ENCODE measurements at places on chromosomes 6 and 20.

DNA sequence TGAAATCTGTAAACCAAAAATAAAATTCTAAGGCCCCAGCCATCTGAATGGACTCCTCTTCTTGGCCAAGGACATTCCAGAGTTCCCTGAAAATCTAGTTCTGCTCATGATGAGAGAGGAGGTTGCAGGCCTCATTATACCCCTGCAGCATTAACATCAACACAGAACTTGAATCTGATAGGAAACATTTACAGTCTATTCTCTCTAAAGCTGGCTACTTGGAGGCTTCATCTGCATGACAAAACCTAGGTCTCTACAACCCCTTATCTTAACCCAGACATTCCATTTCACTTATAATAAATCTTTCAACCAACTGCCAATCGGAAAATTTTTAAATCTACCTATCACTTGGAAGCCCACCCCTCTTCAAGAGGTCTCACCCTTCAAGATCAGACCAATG, 15.7 kb downstream of the RTN4IP1 start:
- DNase-seq, result no peak

DNA sequence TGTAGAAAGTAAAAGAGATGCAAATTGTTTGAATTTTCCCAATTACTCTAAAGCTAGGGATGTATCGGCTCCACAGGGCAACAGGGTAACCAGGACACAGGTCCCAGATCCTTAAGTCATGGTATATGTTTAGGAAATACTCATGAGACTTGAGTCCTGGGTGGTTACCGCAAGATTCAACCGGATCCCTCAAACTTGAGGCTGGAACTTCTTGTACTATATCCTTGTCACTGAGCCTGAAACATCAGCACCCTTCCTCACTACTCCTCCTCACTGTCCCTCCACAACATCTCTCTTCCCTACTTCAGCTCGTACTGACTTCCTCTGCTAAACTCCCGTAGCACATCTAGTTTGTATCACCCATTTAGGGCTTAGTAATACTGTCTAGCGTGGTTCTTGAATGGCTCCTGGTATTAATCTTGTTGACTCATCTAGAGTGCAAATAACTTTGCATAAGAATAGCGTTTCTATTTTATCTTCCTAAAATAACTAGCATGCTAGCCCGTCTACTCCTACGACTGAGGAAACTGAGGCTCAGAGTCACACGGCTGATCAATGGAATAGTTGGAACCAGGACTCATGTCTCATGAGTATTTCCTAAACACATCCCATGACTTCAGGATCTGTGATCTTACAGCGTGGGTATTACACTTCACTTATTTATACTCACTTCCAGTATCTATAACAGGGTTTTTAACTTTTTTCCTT, 72.1 kb downstream of the FILIP1 start:
- no peak for DNase-seq

DNA sequence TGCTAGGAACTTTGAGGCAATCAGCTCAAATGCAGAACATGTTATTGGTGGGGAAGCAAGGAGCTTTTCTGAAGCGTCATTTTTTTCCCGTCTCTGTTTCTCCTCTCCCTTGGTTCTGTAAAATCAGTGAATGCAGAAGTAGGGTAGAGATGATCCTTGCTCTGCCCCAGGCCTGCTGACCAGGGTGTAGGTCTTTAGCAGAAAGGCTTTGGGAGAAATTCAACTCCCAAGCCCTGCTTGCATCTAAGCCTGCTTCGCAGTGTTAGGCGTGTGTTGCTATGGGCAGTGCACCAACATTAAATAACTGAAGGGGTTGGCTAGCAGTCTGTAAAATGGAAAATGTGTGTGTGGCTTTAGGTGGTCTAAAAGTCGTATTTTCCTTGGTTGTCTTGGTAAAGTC, 45.9 kb downstream of the SASH1 start:
- no peak for DNase-seq

GRCh38 chr20:64237316-64237715, 18.2 kb upstream of the PCMTD2 start:
- peak; percentile 82 for DNase-seq

GRCh38 chr6:149723771-149724417, 6.0 kb upstream of the LATS1 start:
- no peak for DNase-seq

DNA sequence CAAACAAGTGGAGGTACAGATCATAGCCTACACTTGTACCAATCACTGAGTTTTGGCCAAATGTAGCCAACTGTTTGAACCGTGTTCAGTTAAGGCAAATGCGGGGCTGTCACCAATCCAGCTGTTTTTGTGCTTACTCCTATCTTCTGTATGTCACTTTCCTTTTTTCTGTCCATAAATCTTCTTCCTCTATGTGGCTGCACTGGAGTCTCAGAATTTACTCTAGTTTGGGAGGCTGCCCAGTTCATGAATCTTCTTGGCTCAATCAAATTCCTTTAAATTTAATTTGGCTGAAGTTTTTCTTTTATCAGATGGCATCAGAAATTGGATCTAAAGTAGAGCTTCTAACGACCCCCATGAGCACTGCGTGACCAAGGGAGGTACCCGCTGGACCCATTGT, 11.7 kb upstream of the STX7 start:
- no peak for DNase-seq

DNA sequence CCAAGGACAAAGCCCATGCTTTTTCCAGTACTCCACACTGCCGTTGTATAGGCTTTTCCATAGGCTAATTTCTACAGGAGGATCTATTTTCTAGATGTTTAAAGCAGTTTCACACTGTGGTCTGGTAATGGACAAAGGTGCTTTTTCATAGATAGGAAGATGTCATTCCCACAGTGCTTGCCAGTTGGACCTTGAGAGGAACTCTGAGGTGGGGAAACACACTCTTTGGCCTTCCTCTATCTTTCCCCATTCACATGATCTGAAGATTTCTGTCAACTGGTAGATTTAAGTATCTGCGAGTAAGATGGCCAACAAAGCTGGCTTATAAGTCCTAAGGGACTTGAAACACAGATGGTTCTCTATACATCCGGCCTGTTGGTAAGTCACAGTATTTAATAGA, 477.3 kb downstream of the UTRN start:
- no peak for DNase-seq

DNA sequence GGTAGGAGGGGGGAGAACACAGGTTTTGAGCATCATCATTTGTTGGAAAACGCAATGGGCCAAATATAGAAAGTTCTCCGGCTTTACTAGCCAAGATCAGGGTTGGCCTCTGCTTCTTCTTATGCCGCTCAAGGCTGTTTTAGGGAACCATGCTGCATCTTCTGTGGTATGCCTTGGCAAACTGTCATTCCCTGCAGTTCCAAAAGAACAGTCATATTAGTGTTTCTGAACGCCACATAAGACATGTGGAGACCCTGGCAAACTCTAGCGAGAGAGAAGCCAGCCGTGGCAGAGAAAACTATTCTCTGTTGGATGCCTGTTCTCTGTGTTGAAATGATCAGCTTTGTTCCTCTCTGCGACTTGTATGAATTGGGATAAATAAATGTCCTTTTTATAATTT, 10.8 kb downstream of the ACTR5 start:
- DNase-seq, result no peak

- DNase-seq, result no peak
These were observed 32.5 kb downstream of the CTNNBL1 start for GRCh38 chr20:37726321-37726720.

- no peak for DNase-seq
These were observed 13.2 kb upstream of the TFB1M start for GRCh38 chr6:155327326-155328073.

GRCh38 chr6:138105446-138105845, 1.8 kb downstream of the PERP start:
- DNase-seq, result no peak

- DNase-seq, result no peak
These were observed 46.0 kb downstream of the PHIP start for GRCh38 chr6:79031821-79032590.

DNA sequence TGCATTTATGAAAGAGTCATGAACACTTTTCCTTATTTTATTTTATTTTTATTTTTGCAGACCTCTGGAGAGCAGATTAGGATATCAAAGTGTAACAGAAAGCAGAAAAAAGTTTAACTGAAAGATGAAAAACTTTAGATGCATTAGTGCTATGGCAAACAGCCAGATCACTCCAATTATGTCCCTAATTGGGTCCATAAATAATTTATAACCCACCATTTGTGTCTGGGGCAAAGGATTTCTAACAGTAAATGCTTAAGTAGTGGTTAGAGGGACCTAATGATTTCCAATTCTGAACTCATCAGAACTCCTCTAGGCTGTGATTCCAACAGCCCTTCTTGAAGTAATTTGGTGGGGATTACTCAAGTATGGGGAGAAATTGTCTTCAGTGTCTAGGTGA, 93.7 kb upstream of the PROKR2 start:
- DNase-seq, result no peak

DNA sequence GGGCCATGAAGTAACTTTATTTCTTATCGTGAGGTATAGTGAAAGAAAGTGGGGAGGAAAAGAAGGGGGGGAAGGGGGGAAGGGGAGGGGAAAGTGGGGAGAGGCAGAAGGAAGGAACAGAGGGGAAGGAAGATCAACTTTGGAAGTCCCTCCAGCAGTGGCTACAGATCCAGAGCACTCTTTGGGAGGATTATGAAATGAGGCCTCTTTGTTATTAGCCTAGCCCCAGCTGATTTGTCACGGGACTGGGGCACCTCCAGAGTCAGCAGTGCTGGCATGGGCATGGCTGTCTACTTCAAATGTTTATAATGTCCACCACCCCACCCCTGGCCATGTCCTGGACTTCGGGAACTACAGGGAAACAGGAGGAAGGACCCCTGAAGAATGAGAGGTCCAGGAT, 7.6 kb downstream of the MOCS1 start:
- no peak for DNase-seq

GRCh38 chr6:25026723-25027122, 91.0 kb upstream of the RIPOR2 start:
- DNase-seq, result no peak

DNA sequence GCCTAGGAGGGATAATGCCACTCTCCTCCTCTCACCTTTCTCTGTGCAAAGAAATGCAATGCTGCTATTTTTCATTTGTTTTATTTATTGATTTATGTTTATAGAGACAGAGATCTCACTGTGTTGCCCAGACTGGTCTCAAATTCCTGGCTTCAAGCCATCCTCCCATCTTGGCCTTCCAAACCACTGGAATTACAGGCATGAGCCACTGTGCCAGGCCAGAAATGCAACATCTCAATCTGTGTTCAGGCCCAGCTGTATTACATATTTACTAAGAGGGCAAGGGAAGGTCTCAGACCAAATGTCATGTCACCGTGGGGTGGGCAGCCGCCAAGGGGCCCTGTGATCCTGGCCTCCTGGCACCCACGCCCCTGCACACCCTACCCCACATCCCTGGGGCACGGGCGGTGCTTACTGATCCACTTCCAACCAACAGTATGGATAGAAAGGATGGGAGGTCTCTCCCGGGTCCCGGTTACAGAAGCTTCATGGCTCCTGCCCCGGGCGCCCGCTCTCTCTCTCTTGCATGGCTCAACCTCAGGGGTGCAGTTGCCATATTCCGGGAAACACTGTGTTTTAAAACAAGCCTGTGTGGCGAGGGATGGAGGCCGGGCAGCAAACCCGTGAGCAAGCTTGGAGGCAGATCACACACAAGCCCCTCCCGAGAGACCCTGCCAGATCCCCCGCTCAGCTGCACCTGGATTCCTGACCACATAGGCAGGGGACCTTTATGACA, 111.8 kb downstream of the AGPAT4 start:
- no peak for DNase-seq

- no peak for DNase-seq
These were observed 33.8 kb downstream of the KIF16B start for GRCh38 chr20:16539280-16540021.

DNA sequence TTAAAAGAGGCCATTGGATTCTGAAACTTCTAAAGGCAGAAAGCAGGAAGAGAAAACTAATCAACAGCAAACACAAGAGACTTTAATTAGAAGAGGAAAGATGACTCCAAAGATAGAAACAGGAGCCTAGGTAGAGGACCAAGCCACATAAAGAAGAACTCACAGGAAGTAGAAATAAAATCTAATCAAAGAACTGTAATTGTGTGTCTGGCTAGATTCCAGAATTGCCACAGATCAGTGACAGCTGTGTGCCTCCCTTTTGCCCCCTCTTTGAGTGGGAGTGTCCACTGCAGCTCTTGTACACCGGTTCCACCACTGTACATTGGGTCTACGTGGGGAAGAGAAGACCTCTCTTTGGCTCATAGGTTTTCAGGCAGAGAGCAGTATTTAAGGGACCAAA, 22.3 kb upstream of the THEMIS start:
- no peak for DNase-seq

- DNase-seq, result no peak
These were observed 222.3 kb upstream of the SMLR1 start for GRCh38 chr6:130604841-130605399.

DNA sequence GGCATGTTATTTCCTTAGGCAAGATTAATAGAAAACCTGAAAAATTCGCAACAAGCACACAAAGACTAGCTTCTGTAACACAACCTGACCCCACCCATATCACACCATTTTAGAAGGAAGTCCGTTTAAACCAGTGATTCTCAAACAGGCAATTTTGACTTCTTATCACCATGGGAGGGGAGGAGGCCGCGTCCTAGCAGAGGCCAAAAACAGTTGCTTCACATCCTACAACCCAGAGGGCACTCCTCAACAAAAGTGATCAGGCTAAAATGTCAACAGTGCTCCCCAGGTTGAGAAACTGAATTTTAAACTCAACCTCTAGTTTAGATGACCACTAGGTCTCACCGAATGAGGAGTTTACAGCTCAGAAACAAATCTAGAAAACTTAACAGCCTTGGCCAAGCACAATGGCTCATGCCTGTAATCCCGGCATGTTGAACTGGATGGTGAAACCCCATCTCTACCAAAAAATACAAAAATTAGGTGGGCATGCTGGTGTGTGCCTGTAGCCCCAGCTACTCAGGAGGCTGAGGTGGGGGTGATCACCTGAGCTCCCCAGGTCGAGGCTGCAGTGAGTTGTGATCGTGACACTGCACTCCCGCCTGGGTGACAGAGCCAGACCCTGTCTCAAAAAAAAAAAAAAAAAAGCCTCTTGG, 3.4 kb downstream of the SNX5 start:
- no peak for DNase-seq

- no peak for DNase-seq
These were observed 9.1 kb upstream of the TAGAP start for GRCh38 chr6:159053781-159054398.

- no peak for DNase-seq
These were observed 8.5 kb downstream of the TRIM15 start for GRCh38 chr6:30171677-30172471.

DNA sequence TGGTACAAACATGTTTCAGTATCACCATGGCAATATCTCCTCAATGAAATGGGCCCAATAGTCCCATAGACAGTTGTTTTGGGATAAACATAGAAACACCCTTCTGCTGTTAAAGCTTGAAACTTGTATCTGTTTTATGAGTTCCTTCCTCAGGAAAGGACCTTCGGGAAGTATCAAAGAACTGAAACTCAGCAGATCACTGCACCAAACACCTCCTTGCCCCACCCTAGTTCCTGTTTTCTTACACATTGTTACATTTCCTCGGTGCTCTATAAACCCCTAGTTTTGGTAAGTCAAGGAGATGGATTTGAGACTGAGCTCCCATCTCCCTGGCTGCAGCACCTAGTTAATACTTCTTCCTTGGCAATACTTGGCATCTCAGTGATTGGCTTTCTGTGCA, 73.8 kb upstream of the ECI2 start:
- no peak for DNase-seq

GRCh38 chr20:48403167-48403761, 424.5 kb downstream of the PREX1 start:
- DNase-seq, result no peak

All from chondrocyte (in vitro differentiated cells).